KG1 (cell line): ENCODE measurements at places on chromosomes 7 and 10.

GRCh38 chr10:11535346-11535959 lies 76.0 kb downstream of the USP6NL start:
- no peak for DNase-seq

GRCh38 chr10:117551330-117552155 lies 9.0 kb downstream of the EMX2 start:
- no peak for DNase-seq

- DNase-seq: no peak
Observed at GRCh38 chr7:20005081-20005480, 212.1 kb downstream of the MACC1 start.

- DNase-seq: no peak
Observed at GRCh38 chr10:14024329-14025202, 306.2 kb downstream of the FRMD4A start.

GRCh38 chr10:49207936-49208487 lies 19.8 kb upstream of the TMEM273 start:
- DNase-seq: no peak

DNA sequence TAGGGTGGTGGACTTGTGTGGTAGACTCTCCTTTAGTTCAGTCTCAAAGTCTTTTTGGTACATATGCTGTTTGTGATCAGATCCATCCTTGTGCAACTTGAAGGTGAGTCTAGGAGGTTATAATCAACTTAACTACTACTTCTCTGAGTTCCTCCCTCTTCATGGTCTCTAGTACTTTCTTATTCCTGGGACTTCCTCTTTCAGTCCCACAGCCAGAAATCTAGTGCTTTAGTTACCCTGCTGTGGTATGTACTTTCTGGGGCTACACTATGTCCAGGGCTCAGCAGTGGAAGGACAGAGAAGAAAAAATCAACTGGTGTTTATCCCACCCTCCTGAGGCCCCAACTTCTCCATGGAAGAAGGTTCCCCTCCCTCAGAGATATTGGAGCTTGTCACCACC lies 19.4 kb upstream of the ATAD1 start:
- DNase-seq: peak; percentile 30

- peak; percentile 51 for DNase-seq
Observed at GRCh38 chr10:87860816-87861403, 2.4 kb downstream of the KLLN start.

DNA sequence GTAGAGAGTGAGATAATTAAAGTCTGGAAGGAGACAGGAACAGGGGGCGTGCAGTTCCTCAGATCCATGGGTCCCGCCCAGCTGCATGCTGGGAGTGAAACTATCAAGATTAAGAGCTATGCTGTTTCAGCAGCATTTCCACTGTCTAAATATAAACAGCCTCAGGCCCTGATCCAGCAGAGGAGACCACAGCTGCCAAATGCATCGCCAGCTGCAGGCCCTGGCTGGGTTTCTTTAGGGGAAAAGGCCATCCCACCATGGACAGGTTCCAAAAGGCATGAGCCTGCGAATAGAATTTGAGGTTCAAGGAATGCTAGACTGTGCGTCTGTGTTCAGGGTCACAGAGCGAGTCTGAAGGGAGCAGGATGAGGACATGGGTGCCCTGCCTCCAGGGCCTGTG lies 411.4 kb downstream of the PAXIP1 start:
- DNase-seq: no peak

DNA sequence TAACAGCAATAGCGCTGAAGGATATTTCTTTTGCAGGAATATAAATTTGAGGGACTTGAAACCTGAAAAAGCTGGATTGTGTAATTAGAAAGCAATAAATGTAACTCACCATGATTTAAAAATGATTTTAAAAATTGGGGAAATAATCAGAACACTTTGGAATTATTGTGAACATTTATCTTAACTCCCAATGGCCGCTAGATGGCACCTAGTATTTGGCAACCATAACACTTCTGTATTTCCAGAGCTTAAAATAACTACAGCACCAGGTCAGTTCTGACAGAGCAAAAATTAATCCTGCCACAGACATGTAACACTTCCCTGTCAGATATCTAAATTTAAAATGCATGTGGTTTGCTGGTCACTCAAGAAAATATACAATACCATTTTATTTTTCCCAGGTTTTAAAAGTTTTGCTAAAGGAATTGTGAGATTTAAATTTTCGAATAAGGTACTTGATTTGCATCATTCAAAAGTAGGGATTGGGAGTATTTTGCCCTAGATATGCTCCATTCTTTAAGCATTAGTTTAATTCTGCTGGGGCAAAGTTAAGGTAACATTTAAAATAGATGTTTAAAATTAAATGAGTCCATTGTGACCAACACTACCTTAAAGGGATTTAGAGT lies 144.5 kb downstream of the PPP1R3A start:
- DNase-seq: no peak
